ENCODE measurements at places on chromosomes 2 and 18. TPM values are rescaled to one million over a fixed set of nuclear protein-coding genes. Genes with fewer than 3 reads are reported as not detected.

CDH19 gene
- total RNA-seq = 1.2 TPM

OBSL1 gene
- total RNA-seq = 69.6 TPM

EDAR gene
- total RNA-seq = 0.37 TPM

DNA sequence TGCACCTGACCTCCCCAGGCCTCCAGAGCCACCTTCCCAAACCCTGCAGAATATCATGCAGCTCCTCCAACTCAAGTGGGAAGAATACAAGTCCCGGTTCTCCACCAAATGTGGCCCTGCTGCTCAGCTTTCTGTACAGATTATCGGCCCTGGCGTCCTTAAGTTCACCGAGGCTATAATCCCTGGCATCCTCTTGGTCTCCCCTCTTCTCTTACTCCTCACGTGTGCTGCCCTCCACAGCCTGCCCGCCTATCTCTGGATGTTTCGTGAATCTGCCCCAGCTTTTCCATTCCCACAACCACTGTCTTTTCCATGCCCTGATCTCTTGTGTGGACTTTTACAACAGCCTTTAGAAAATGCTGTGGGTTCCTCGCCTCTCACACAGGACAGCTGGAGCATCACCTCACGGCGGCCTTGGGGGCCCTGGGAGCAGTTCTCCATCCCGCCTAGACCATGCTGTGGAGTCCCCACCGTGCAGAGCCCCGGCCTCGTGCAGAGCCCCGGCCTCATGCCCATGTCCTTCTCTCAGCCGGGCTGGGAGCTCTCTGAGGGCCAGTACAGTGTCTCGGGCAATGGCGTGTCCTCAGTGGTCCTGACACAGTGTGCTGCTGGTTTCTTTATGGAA is 170.3 kb upstream of the PXDN start:
- H3K4me3 ChIP-seq = no peak overlapping the region
- no peak overlapping the region for H3K27ac ChIP-seq
- no peak for DNase-seq
- H3K4me1 ChIP-seq = no peaks in the 10 kb centered on the region
- H3K36me3 ChIP-seq = no peaks in the 10 kb centered on the region

DNA sequence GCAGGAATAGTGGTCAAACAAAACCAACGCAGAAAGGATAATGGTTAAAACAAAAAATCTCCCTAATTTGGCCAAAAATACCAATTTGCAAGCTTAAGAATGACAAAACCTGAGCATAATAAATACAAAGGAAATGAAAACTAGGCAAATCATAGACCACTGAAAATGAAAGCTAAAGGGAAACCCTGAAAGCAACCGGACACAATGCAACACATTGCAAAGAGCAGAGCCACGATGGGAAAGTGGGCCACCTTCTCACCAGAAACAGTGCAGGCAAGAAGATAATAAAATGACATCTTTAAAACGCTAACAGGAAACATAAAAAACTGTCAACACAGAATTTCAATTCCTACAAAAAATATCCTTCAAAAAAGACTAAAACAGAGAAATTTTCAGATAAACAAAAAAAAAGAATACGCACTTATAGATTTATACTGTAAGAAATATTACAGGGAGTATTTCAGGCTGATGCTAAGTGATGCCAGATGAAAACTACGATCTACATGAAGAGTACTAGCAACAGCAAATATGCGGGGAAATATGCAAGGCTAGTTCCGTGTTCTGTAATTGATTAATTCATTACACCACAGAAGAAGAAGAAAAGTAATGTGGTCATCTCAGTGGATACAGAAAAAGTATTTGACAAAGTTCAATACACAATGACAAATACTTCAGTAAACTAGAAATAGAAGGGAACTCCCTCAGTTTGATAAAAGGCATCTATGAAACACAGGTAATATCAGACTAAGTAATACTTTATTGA is 239.5 kb downstream of the L3MBTL4 start:
- no peak overlapping the region for H3K27ac ChIP-seq
- H3K36me3 ChIP-seq = peaks cover 6% of the 10 kb centered on the region
- no peak for DNase-seq
- no peaks in the 10 kb centered on the region for H3K4me1 ChIP-seq
- no peaks in the 10 kb centered on the region for H3K27me3 ChIP-seq
- no peak overlapping the region for H3K4me3 ChIP-seq

CTNNA2 gene
- total RNA-seq = 0.37 TPM

DNA sequence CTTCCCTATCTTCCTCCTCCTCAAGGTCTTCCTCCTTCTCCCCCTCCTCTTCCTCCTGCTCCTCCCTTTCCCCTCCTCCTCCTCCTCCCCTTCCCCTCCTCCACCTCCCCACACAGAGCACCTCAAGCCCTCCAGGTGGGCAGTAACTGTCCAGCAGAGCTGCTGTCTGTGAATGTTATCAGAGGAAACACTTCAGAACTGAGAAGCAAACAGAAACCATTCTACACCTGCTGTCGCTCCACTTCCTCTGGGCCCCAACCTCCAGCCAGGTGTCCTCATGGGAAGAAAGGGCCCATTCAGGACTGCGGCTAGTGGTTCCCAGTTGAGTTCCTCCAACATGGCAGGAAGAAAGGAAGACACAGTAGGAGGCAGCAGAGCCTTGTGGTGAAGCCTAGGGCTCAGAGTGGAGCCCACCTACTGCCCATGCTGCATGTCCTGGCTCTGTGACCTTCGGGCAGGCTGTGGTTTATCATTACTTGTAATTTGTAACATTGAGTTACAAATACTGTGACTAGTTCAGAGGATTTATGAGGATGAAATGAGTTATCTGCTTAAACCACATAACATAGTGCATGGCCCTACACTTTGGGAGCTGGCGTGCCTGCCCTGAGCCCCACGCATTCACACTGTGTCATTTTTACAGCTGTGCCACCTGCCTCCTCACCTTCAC is 165.9 kb upstream of the ID2 start:
- peak; percentile 62 for DNase-seq
- H3K4me1 ChIP-seq = no peaks in the 10 kb centered on the region
- no peaks in the 10 kb centered on the region for H3K27me3 ChIP-seq
- no peaks in the 10 kb centered on the region for H3K36me3 ChIP-seq
- H3K27ac ChIP-seq = peak overlapping the region; percentile 2

GRCh38 chr2:230225486-230225885 is at the start of gene SP140:
Gene SP140, plus strand, starts transcription at chr2:230225736. Its CDS starts 109 bp downstream, at chr2:230225845.
- no peak for DNase-seq
- no peak within 1 kb of the TSS for H3K27ac ChIP-seq
- H3K36me3 ChIP-seq = no peaks in the 10 kb centered on the region
- H3K4me3 ChIP-seq = no peak within 1 kb of the TSS
- H3K4me1 ChIP-seq = no peaks in the 10 kb centered on the region

DNA sequence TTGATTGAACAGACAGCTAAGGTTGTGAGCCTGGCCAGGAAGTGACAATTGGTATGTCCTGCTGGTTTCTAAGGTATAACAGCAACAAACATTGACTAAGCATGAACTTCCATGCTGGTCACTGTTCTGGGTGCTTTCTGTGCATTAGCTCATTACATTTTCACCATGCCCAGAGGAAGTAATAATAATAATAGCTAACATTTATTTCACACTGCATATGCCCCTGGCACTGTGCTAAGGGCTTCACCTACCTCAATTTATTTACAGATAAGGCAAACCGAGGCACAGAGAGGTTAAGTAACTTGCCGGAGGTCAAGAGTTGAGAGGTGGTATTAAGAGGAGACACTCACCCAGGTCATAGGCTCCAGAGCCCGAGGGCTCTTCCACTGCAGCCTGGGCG is 113.6 kb downstream of the PDCL3 start:
- no peaks in the 10 kb centered on the region for H3K27me3 ChIP-seq
- no peak overlapping the region for H3K27ac ChIP-seq
- no peak overlapping the region for H3K4me3 ChIP-seq
- H3K36me3 ChIP-seq = no peaks in the 10 kb centered on the region

DNA sequence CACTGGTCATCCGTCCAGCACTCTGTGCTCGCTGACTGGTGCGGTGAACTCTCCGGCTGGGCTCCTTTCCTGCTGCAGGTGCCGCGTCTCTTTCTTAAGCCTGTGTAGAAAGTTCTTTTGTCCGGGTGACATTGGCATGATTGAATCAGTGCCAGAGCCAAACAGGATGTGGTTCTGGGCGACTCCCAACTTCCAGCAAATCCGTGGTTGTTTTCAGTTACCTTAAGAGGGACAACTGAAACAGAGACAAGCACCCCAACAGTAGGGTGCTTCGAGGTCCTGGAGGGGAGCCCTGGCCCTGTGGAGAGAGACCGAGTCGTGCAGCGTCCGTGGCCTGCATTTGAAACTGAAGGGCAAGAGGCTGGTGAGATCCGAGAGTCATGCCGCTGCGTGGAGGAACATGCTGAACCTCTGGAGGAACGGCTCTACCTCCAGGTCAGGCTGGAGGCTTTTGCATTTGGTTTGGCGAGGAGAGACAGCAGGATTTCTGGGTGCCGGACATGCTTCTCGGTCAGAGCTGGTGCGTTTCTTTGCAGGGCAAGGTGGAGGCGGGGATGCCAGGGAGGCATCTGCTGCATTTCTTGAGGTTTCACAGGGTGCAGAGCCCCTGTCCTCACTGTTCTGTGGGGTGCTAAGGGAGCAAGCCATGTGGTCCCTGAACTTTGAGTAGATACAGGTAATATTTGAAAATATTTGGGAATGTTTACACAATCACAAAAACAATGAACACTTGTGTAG is 26.8 kb downstream of the SH3BP4 start:
- DNase-seq = no peak
- no peaks in the 10 kb centered on the region for H3K27me3 ChIP-seq
- H3K27ac ChIP-seq = peak overlapping the region; percentile 84
- H3K36me3 ChIP-seq = no peaks in the 10 kb centered on the region
- H3K4me3 ChIP-seq = no peak overlapping the region

DNA sequence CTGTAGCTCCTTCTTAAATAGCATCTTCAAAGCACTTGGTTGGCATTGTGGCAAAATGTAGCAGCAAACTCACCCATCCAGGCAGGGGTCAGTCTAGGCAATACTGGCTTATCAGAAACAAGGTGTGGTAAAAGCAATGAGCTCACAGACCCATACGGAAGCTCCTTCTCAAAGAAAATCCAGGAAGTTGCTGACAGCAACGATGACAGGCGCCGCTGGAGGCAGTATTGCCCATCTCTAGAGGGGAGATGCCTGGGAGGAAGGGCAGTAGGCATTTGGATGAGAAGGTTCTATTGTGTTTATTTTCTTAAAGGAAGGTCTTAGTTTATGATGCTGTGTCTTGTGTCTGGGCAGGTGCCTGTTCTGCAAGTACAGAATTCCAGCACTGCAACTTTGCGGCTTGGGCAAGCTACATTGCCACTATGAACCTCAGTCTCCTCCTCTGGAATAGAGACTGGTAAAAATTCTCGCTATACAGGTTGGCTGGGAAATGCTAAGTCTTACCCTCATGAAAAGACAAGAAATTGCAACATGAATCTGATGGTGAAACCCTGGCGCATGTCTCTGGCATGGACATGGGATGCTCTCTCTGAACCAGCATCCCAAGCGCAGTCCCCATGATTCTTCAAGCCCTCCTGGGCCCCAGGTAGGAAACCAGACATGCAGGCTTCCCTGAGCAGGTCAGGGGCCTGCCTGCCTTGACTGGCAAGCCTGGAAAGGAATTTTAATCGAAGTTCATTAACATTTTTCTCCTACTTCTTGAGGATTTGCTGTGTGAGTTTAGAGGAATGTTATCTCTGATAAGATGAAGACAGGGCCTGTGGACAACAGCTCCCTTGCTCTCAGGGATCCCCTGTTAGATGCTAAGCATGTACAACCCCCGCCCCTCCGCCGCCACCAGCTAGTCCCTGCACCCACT is 156.0 kb downstream of the TFCP2L1 start:
- no peaks in the 10 kb centered on the region for H3K36me3 ChIP-seq
- DNase-seq = peak; percentile 59
- no peaks in the 10 kb centered on the region for H3K4me1 ChIP-seq

GCKR gene
- total RNA-seq = 0.31 TPM

DNA sequence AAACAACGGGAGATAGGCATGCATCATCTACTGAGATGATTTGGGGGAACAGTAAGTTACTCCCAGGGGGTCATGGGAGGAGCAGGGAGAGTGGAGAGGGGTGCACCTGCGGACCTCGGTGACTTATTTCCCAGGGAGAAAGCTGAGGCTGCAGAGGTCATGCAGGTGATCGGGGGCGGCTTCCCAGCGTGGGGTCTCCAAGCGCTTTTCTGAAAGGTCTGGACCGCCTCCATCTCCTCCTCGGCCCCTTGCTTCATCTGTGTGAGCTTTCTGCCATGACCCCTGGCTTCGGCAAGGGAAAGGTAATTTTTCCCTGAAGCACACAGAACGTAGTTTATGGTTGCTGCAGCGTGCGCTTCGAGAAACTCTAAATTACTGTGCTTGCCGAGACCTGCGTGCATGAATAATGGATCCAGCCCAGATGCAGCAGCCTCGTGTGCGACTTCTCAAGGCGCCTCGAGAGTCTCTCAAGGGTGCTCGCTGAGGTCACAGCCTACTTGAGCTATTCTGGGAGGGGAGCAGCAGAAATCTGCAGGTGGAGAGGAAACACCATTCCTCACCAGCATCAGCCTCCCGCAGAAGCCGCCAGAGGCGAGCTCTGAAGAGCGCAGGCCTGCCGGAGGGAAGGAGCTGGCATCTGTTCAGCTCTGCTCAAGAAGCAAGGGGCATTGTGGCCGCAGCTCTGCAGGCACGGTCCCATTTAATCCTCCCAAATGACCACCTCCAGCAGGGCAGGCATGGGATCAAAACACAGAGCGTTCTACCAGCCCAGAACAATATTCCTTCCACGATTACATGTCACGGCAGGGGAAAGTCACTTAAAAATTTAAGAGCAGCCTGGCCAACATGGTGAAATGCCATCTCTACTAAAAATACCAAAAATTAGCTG is 308.4 kb upstream of the MYT1L start:
- no peak overlapping the region for H3K4me3 ChIP-seq
- peaks cover 3% of the 10 kb centered on the region for H3K27me3 ChIP-seq
- peak; percentile 81 for DNase-seq
- no peaks in the 10 kb centered on the region for H3K36me3 ChIP-seq
- no peaks in the 10 kb centered on the region for H3K4me1 ChIP-seq
- no peak overlapping the region for H3K27ac ChIP-seq

DNA sequence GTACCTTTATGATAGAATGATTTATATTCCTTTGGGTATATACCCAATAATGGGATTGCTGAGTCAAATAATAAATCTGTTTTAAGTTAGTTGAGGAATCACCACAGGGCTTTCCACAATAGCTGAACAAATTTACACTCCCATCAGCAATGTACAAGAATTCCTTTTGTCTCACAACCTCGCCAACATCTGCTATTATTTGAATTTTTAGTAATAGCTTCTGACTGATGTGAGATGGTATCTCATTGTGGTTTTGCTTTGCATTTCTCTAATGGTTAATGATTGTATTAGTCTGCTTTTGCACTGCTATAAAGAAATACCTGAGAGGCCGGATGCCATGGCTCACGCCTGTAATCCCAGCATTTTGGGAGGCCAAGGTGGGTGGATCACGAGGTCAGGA is 1387.6 kb upstream of the ACVR2A start:
- H3K4me1 ChIP-seq = no peaks in the 10 kb centered on the region
- no peak for DNase-seq
- no peak overlapping the region for H3K4me3 ChIP-seq
- no peaks in the 10 kb centered on the region for H3K36me3 ChIP-seq
- H3K27me3 ChIP-seq = no peaks in the 10 kb centered on the region

DNA sequence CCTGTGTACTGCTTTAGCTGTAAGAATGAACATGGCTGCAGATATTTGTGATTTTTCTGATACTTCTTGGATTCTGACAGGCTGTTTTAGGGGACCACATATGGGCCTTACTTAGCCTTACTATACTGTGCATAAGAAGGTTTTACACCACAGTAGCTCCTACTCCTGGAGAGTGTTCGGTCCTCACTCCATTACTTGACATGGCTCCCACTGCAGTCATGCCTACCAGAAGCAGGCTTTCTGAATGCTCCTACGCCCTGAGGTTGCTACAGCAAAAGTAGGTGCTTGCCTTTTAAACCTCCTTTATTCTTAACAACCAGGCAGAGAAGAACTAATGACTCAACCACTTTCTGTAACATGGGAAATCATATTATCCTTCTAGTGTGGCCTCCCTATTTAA is 125.2 kb upstream of the MAP2 start:
- DNase-seq = no peak
- H3K27me3 ChIP-seq = no peaks in the 10 kb centered on the region
- H3K36me3 ChIP-seq = no peaks in the 10 kb centered on the region
- H3K4me1 ChIP-seq = no peaks in the 10 kb centered on the region

Data from lung (tissue), 17 donors.